CD8-positive, alpha-beta memory T cell (primary cell): ENCODE measurements at places on chromosomes 1 and 21.

- DNase-seq, result no peak
These were observed 213.0 kb downstream of the BRINP2 start for GRCh38 chr1:177383715-177384114.

DNA sequence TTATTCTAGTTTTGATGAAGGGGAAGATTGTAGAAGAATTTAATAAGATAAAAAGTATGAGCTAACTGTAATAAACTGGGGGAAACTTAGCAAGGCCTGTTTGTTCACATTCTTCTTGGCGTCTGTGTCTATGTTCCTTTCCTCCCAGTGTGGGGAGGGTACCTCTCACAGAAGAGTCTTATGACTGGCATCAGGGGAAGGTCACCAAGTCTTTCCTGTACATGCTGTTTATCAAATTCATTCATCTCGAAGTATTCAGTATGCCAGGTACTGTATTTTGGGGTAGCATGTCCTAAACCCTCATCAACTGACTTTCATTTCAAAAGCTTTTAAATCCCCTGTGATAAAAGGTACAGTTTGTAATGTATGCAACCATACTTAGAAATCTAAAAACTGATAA, 78.4 kb downstream of the HS2ST1 start:
- no peak for DNase-seq

GRCh38 chr1:172287208-172287607, 133.3 kb upstream of the C1orf105 start:
- DNase-seq, result no peak

DNA sequence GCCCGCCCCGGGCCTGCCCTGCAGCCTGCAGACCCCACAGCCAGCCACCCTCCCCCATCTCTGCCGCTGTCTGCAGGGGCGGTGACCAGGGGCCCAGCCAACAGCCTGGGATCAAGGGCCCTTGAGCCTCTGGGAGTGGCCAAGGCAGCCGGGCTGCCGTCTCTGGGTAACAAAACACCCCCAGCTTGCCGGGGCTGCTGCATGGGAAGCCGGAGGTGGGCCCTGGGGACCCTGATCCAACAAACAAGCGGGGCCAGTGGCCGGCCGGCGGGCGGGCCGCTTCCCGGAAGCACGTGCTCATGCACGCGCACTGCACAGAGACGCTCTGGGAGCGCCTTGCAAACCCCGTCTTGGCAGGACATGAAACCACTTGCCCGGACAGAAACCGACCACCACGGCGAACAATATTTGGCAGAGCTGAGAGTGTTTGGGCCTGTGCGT, 13.2 kb downstream of the MEGF6 start:
- DNase-seq, result no peak

DNA sequence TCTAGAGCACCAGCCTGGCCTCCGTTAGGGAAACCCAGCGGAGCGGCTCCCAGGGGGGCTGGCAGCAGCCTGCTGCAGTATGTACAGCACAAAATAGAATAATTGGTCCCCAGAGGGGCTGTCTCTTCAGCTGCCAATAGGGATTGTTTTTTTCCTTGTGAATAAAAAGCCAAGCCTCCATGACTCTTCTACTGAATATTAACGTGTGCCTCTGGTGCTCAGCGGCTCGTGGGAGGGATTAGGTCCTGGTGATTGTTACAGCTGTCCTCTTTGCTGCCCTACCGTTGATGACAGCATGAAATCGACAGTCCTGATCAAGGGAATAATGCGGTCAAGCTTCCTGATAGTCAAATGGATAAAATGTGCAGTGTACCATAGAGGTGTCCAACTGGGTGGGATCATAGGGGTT, 190.7 kb upstream of the RUNX1 start:
- no peak for DNase-seq

GRCh38 chr1:186210258-186210657, 164.8 kb downstream of the TPR start:
- no peak for DNase-seq

DNA sequence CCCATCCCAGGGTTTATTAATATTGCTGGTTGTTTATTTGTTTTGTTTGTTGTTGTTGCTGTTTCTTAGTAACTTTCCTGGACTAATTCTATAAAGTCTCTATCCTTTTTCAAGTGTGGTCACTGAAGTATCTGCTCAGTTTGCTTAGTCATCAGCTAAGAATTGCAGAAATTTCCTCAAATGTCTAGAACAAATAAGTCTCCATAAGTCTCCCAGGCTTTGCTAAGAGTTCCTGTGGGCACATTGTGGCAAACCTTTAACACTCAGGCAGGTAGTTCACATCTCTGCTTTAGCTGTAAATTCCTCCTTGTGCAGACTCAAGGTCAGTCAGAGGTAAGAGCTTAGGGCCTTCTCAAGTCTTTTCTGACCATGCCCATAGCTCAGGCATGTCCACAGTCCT, 38.9 kb upstream of the C1orf185 start:
- no peak for DNase-seq

GRCh38 chr1:154521695-154522094, 19.5 kb upstream of the SHE start:
- no peak for DNase-seq

DNA sequence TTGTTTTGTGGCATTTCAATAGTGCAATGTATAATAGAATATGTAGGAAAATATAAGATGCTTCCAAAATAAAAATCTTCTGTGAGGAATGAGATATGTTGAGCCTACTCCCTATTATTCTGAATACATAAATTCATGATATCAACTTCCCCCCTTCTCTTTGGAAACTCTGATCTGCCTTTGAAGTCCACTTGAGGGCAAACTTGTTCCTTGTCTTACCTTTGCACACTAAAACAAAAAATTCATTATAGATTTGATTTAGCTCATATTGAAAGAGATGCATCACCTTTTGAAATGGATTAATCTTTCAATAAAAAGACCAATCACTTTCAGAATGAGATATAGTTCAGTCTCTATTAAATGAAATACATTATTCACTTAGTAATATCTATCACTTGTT, 580.7 kb upstream of the ADGRL4 start:
- no peak for DNase-seq

DNA sequence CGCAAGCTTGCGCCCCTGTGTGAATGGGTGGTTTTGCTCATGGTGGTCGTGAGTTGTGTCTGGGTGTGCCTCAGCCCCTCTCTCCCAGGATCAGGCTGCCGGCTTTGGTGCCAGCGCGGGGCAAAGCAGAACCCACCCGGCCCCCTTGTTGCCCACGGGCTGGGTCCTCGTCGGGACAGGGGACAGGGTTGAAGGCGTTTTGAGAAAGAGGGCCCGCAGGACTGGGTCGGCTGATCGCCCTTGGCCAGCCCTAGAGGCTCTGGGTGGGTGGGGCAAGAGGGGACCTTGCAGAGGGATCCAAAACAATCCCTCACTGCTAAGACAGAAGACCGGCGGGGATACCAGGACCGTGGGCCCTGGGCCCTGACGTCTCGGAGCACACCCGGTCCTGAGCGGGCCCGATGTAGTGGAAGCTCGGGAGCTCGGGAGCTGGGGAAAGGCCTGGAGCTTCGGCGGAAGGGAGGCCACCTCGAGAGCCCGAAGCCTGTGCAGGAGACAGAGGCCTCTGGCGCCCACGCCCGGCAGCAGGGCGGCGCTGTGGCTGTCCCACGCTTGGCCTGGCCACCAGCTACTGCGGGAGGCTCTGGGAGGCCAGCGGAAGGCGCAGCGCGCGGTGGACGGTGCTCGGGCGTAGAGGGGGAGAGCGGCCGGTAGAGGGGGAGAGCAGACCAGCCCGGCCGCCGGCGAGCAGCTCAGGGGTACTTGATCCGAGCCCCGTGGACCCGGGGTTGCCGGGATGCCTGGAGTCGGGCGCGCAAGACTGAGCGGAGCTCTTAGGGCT, 2.8 kb upstream of the ZNF678 start:
- no peak for DNase-seq

- DNase-seq, result no peak
These were observed 982.3 kb downstream of the ADGRL2 start for GRCh38 chr1:82783044-82783443.

- DNase-seq, result no peak
These were observed 415.3 kb upstream of the C1orf87 start for GRCh38 chr1:60488847-60489246.

- no peak for DNase-seq
These were observed 44.1 kb upstream of the ARHGEF16 start for GRCh38 chr1:3410142-3410925.

DNA sequence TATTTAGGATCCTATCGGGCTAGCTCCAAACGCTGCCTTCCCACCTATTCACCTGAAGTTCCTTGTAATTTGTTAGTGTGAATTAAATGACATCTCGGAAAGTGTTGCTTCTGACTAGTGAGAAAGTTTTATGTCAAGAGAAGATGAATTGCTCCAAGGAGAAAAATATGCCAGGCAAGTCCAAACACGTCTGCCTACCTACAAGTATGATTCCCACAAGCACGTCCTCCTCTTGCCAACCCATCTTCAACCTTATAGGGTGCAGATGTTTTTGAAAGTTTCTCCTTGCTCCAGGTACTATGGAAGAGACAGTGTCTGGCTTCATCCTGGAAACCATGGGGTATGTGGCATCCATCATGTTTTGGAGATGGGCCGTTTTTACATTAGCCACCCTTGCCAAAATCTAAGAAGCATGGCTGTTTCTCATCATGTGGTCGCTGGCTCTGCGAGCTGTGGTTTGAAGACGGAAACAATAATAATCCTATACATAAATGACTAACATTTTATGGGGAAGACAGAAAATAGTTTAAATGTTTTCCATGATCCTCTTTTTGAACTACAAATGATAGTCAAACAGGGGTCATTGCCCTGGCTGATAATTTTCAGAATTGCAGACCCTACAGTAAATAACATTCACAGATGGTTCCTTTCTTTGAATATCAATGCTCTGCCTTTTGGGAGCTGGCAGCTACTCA, 505.8 kb downstream of the SMYD3 start:
- no peak for DNase-seq

GRCh38 chr1:76759950-76760349, 107.3 kb upstream of the ST6GALNAC5 start:
- DNase-seq, result no peak

DNA sequence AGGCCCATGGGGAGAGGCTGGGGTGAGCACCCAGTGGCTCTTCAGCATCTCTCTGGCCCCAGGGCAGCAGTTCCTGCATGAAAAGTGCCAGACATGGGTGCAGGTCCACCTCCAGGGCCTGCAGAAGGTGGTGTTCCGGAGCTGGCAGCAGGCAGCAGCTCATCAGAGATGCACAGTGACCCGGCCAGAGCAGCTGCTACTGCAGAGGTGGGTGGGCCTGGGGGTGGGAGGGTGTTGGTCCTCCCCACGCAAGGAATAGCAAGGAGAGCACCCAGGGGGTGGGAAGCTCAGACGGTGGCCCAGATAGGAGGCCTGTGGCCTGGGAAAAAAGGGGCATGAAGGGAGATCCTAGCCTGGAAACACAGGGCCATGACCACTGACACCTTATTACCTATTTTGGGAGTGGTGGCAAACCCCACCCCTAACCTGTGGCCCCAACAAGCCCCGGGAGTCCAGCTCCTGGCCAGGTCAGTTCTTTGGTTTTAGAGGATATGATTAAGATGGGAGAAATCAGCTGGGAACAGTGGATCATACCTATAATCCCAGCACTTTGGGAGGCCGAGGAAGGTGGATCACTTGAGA, 20.2 kb downstream of the C1orf167 start:
- no peak for DNase-seq

DNA sequence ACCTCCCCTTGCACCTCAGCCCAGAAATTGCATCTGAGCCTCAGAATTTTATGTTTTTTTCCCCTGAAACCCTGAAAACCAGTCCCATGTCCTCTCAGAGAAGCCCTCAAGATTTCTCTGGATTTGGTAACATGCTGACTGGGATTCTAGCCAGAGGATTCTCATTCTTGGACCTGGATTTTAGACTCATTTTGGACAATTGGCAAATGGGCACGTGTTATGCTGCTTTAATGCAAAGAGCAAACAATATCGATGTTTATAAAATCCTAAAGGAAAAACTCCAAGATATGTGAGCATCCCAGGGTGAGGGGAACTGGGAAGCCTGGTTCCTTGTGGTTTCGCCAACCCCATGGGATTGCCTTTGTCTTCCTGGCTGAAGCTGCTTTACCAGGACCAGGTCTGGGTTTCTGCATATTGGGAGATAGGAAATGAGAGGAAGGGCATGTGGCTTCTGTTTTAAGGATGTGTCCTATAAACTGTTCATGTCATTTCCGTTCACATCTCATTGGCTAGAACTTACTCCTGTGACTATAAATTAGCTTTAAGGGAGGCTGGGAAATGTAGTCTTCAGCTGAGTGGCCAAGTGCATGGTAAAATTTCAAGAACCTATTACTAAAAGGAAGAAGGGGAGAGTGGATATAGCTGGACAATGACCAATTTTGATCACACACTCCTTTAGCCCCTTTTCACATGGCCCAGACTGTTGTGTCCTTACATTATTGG, 27.2 kb upstream of the BCL10 start:
- DNase-seq, result no peak

DNA sequence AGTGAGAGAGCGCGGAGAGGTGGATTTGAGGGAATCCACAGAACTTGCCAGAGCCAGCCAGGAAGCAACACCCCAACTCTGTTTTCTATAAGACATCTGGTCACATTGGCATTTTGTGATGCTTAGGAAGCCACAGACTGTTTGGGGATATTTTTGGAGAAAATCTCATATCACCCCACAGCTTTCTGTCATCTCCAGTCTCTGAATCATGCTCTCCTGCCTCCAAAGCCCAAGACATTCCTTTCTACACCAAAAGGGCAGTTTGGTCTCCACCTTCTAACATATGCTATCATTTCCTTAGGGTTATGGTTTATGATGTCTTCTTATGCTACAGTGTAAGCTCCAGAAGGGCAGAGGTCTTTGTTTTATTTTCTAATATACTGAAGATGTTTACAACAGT, 14.4 kb upstream of the BCL10 start:
- no peak for DNase-seq

GRCh38 chr1:205512059-205513045, 7.9 kb downstream of the CDK18 start:
- DNase-seq, result no peak

- no peak for DNase-seq
These were observed 105.9 kb upstream of the SLC45A1 start for GRCh38 chr1:8211883-8212579.

DNA sequence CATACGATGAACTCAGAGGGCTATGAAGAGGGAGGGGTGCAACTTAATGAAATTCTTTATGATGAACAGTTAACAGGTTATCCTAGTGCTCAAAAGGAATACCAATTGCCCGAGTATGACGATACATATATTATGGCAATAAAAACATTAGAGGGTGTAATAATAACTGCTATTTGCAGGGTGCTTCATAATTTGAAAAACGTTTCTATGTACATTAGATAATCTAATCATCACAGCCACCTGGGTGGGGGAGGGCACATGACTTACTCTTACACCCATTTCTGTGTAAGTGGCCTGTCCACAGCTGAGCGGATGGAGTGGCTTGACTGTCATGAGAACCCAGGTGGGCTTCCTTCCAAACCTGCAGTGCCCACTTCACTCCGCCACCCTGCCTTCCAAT, 46.3 kb downstream of the TIAM1 start:
- DNase-seq, result no peak
